Aorta (tissue), 5 donors: ENCODE measurements at places on chromosomes 7 and 10. TPM values are rescaled to one million over a fixed set of nuclear protein-coding genes. Genes with fewer than 3 reads are reported as not detected.

The KCND2 gene
- polyA plus RNA-seq, result not detected

The CALD1 gene
- 1,235 TPM for polyA plus RNA-seq

The PLEKHA1 gene
- polyA plus RNA-seq, result 16.3 TPM

The RARRES2 gene
- 198 TPM for polyA plus RNA-seq

The THAP5 gene
- 16.7 TPM for polyA plus RNA-seq

The TMEM130 gene
- 43.6 TPM for polyA plus RNA-seq

The FRAT2 gene
- 7.0 TPM for polyA plus RNA-seq

The CPED1 gene
- polyA plus RNA-seq, result 39.5 TPM

The CEP41 gene
- polyA plus RNA-seq, result 7.5 TPM

The ATOH7 gene
- not detected for polyA plus RNA-seq

The C10orf71 gene
- not detected for polyA plus RNA-seq

The HOXA3 gene
- 3.8 TPM for polyA plus RNA-seq

DNA sequence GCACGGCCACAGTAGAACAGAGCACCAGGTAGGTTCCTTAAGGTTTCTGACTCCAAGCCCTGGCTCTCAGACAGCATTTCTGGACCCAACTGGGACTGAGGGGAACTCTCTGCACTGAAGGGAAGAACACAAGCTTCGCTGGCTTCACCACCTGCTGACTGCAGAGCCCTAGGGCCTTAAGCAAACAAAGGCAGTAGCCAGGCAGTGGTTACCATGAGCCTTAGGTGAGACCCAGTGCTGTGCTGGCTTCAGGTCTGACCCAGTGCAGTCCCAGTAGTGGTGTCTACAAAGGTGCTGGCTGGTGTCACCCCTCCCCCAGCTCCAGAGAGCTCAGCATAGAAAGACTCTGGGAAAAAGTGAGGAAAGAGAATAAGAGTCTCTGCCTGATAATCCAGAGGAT is 59.5 kb downstream of the SIRT1 start:
- DNase-seq, result no peak

DNA sequence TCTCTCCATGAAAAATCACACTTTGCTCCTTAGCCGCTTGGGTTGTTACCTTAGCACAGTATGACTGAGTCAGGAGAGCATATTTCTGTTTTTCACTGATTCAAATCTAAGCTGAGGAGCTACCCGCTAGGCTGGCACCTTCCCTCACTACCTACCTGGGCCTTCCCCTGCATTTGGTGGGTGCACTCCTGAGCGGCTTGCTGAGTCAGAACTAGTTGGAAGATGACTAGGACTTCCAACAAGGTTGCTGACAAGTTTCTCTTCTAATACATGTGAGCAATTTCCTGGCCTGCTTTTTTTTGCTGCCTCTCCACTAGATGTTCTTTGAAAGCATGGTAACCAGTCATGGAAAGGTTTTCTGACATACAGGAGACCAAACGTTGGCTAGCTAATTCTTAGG is 43.8 kb upstream of the SEC61G start:
- DNase-seq, result no peak

GRCh38 chr7:158262284-158263109 is 325.1 kb downstream of the PTPRN2 start:
- DNase-seq, result no peak

GRCh38 chr10:133100706-133101415 is 13.1 kb downstream of the ADGRA1 start:
- no peak for DNase-seq

GRCh38 chr7:117347480-117347879 is 24.6 kb upstream of the WNT2 start:
- DNase-seq, result no peak

- DNase-seq, result no peak
Measured at GRCh38 chr10:2936816-2937215, 130.5 kb upstream of the PFKP start.

GRCh38 chr7:12119620-12120303 is 91.3 kb upstream of the TMEM106B start:
- DNase-seq, result no peak

- DNase-seq, result no peak
Measured at GRCh38 chr10:44201011-44201410, 183.9 kb downstream of the CXCL12 start.

GRCh38 chr10:7700577-7701125 is 2.5 kb upstream of the ITIH2 start:
- no peak for DNase-seq

GRCh38 chr7:132065193-132065988 is 509.0 kb upstream of the PODXL start:
- peak; percentile 84 for DNase-seq

GRCh38 chr10:85510682-85511081 is 855.9 kb downstream of the GRID1 start:
- no peak for DNase-seq

DNA sequence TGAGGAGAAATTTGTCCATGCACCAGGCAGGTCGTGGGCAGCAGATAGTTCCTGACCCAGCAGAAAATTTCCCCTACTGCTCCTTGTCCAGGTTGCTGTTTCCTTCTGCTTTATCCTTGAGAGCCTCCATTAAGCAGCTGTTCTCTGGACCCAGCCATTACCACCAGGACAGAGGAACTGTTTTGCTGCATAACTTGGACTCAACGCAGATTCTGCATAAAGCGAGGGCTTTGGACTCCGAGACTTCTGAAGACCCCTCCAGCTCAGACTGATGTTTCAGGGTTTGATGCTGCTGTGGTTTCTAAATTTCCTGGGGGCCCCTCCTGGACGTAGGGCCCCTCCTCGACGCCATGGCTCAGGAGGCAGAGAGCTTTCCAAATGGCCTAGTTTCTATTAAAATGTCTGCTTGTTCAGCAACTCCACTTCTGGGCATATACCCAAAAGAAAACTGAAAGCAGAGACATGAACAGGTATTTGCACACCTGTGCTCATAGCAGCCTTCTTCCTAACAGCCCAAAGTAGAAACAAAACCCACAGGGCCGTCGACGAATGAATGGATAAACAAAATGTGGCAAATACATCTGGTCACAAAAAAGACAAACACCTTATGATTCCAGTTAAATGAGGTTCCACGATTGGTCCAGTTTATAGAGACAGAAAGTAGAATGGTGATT is 28.3 kb upstream of the LMTK2 start:
- no peak for DNase-seq

GRCh38 chr7:126699707-126700106 is 553.0 kb downstream of the GRM8 start:
- DNase-seq, result no peak

DNA sequence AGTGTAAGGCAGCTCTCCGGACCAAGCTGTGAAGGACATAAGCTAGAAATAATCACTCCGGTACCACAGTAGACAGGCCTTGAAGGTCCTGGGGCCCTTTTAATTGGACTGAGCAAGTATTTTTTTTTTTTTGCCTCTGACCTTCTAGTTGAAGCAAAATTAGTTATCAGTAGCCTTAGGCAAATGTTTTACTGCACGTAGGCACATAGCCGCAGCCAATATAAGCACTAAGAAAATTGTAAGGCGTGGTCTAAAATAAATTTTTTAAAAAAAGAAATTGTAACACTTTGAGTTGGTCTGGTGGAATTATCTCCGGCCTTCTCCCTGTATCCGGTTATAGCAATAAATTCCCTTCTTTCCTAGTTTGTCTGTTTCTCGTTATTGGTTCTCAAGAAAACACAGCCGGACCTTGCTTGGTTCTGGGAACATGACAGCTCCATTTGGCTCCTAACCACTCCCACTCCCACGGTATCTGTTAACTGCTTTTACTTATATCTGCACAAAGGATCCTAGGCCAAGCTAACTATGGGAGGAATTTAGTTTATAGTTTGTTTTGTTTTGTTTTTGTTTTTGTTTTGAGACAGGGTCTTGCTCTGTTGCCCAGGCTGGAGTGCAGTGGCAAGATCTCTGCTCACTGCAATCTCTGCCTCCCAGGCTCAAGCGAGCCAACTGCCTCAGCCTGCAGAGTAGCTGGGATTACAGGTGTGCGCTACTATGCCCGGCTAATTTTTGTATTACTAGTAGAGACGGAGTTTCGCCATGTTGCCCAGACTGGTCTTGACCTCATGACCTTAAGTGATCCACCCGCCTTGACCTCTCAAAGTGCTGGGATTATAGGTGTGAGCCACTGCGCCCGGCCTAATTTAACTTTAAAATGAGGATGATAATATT is 124.4 kb upstream of the KIF5B start:
- DNase-seq, result no peak

DNA sequence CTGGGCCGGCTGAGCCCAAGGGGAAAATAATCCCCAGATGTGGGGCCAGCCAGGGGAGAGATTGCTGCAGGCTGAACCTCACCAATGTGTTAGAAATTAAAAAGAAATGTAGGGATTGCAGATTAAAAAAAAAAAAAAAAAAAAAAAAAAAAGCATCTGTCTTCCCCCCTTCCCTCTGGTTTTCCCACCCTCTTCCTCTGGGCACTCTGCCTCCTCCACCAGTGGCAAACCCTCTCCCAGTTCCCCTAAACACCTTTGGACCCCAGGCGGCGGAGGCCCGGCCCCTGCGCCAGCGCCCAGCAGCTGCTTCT is 7.1 kb downstream of the MNX1 start:
- DNase-seq, result no peak

DNA sequence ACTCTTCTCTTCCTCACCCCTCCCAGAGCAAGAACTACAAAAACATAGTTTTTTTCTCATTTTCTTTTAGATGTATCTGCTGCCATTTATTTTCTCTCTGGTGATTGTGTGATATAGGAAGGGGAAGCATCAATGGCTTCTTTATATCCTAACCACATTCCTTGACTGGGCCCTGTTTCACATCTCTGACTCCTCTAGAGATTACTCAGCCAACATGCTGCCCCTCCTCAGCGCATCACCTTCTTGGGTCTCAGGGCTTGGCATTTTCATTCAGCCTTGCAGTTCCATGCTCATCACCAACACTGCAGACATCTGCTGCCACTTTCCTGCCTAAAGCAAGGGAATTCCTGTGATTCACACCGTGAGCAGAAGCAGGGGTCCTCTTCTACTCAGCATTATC is 705.5 kb downstream of the AUTS2 start:
- no peak for DNase-seq

DNA sequence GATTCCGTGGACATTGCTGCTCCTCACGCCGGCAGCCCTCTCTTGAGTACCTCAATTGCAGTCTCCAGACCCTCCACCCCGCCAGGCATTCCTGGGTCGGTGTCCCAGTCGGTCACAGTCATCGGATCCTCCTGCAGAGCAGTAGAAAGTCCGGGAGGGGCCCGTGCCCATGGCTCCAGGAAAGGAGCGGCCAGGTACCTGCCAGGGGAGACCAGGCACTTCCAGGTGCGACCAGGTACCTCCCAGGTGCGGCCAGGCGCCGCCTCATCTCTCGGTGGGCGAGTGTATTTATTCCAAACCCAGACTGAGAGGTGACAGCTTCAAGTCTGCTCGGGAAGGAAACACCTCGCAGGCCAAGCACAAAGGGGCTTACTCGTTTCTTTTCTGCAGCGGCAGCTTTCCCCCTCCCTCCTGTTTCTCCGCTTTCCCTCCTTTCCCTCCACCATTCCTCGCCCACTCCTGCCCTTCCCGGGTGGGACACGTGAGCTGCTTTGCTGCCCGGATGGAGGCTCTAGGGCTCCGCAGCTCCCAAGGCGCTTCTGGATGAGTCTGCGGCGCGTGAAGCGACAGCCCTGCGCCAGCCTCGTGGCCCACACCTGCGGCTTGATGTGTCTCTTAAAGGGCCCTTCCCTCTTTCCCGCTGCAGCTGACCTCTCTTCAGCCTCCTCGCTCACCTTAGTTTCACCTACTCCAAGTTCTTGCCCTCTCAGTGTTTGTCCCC is 39.4 kb upstream of the AGK start:
- DNase-seq, result no peak

DNA sequence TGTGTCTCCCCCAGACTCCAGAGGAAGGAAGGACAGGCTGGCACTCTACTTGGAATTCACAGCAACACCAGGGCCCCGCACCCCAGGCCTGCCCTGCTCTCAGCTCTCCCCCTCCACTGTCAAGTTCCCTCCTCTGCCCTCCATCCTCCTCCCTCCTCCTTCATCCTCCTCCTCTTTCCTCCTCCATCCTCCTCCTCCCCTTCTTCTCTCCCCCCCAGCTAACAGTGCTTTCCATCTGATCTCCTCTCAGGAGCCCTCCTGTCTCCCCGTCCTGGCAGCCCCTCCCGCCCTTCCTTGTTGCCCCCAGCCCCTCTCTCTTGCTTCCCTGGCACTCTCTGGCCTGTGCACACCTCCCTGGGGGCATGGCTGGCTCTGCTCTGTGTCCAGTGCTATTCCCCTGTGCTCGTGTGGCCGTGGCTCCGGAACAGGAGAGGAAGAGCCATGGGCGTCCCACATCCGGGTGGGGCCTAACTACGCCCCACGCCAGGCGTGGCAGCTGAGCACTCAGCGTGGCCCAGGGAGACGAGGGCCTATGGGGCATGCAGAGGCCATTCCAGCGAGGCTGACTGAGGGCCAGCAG is 64.2 kb downstream of the PWWP2B start:
- DNase-seq, result peak; percentile 49

DNA sequence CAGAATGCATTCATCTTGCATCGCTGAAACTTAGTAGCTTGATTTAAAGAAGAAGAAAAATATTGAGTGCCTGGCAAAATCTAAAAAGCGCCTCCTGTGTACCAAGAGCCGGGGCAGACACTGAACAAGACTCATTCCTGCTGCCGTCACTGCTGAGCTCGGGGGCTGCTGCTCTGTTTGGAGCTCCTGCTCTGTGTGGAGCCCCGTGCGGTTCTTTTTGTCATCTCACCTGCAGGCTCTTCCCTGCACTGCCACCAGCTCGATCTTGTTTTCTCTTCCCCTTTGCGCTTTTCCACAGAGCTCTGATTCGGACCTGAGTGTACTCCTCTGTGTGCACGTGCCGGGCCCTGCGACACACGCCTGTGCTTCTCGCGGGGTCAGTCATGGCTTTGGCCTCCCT is 462.1 kb upstream of the DPP6 start:
- DNase-seq, result no peak

- no peak for DNase-seq
Measured at GRCh38 chr7:94029976-94030375, 25.8 kb upstream of the BET1 start.

GRCh38 chr7:152931633-152932032 is 172.1 kb downstream of the ACTR3B start:
- DNase-seq, result no peak

GRCh38 chr7:158850545-158851102 is 5.7 kb upstream of the DYNC2I1 start:
- DNase-seq, result no peak

DNA sequence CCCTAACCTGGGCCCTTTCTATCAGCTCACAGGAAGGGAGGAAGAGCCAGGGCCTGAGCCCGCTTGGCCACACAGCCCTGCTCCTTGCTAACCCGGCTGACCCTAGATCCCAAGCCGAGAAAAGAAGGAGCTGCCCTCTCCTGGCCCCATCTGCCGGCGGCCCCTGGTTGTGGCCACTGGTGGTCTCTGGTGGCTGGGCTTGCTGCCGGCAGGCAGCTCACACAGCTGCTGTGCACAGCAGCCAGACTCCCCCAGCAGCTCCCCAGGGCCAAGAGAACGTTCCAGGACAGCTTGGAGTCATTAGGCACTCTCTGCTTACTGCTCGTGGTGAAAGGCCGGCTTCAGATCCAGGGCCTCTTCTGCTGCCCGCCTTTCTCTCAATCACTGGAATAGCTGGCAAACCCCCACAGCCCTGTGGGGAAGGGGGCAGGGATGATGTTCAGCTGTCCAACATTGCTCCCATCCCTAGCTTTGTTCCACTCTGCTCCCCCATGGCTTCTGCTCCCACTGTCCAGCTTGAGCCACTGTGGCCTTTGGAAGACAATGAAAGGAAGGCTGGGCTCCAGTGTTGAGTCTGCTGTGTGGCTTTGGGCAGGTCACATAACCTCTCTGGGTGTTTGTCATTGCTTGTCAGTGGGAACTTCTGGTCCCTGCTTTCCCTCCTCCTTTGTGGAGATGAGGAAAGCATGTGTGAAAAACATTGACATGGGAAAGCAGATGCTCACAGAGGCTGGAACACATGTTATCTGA is 35.4 kb upstream of the COL13A1 start:
- DNase-seq, result no peak
